ENCODE measurements at places on chromosomes 11 and 22.

GRCh38 chr22:19866665-19867009 lies 12.0 kb upstream of the GNB1L start:
- no peak for DNase-seq

GRCh38 chr11:6411594-6412031 lies 7.3 kb downstream of the APBB1 start:
- no peak for DNase-seq

DNA sequence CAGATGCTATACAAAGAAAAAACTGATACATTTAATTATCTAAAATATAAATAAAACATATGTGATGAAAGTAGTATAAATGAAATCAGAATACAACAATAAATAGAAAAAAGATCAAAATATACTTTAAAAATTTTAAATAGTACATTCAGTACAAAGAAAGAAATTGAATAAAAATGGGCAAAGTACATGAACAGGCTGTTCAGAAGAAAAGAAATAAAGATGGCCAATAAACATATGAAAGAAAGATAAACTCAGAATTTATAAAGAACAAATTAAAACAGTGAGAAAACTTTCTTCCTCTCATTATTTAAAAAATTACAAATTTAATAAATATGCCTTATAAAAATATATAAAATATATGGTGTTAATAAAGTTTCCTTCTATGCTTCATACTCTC lies 50.5 kb upstream of the AMOTL1 start:
- DNase-seq, result no peak

DNA sequence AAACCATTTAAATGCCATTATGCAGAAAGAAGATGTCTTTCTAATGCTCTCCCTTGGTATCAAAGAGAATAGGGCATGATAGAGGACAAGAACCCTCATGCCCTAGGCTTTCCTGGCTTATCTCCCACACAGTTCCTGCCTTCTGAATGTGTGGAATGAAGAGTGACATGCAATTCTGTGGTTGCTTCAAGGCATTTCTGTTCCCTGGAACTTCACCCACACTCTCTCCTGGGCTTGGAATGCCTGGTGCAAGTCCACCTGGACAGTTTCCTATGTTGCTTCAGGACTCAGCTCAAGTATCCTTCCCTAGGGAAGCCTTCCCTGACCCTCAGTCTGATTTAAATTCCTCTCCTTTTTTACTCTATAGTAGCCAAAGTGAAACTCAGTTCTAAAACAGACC lies 53.8 kb upstream of the DRD2 start:
- no peak for DNase-seq

DNA sequence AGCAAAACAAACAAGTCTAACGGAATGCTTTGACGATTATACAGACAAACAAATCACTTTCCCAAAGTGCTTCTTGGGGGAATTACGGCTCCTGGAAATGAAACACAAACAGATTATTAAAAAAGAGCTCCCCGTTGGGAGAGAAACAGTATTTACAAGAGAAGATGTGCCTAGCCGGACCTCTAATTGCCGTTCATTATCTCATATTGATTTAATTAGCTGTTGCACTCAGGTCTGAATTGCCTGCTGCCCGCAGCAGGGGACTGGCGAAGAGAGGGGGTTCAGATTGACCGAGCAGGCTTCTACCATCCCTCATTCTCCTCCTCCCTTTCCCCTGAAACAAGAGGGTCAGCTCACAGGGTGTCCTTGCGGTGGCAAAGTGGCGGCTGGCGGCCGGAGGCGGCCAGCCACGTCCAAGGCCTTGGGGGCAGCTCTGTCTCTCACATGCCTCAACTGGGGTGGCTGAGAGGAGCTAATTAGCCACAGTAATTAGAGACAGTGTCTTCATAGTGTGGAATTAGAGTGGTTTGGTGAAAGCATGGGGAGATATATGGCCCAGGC lies 295.1 kb downstream of the MIAT start:
- DNase-seq, result no peak

- no peak for DNase-seq
Observed at GRCh38 chr11:69369945-69370344, 76.0 kb downstream of the MYEOV start.

GRCh38 chr11:72162891-72163492 lies 27.5 kb downstream of the FOLR3 start:
- DNase-seq, result no peak

DNA sequence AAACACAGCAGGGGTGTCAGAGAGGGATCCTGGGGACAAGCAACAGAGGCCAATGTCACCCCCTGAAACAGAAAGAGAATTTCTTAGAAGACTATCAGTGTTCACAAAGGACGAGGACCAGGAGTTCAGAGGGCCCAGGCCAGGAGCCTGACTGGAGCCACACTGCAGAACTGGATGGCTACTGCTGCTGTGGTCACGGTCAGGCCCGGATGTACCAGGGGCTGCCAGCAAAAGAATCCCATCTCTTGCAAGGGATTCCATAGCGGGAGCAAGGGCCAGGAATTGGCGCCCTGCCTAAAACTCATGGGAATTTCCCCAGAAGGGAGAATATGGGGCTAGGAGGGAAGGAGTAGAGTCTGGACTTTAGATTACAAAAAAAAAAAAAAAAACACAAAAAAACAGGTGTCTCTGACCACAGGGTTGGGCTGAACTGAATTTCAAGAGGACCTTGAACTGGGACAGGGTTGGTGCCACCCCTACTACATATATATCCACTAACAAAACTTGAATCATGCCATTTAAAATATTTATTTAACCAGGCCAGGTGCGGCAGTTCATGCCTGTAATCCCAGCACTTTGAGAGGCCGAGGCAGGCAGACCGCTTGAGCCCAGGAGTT lies 15.7 kb upstream of the KCTD14 start:
- DNase-seq, result no peak

DNA sequence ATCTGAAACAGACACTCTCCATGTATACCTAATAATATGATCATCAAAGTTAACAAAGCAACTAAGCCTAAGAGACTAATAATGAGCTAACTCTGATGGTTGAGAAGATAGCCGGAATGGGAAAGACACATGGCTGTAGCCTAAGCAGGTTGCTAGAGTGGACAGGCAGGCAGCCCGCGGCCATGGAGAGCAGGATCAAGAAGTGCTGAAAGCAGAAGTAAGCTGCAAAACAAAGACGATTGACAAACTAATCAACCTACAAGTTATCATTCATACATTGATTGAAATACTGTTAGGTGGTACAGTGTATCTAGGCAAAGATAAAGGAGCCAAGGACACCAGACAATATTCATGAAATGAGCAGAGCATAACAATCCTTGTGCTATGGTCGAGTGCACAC lies 29.3 kb downstream of the SLN start:
- no peak for DNase-seq

- no peak for DNase-seq
Observed at GRCh38 chr11:87460842-87461637, 423.3 kb downstream of the TMEM135 start.

- DNase-seq, result no peak
Observed at GRCh38 chr11:65390099-65390941, 3.9 kb downstream of the FRMD8 start.

DNA sequence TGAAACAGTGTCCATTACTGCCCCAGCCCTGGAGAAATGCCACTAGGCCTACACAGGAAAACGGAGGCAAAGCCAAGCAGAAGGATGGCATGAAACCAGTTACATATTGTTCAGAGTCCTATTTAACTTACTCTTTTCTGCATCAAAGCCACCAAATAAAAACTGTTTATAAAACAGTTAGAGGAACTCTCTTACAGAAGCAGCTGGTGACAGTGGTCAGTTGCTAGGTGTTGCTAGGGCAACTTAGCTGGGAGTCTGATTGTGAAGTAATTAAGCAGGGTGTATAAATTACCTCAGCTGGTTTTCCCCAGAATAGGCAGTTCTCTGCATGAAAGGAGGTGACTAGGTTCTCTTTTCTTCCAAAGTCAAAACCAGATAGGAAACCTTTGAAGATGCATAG lies 115.6 kb upstream of the ZBED5 start:
- DNase-seq, result no peak

DNA sequence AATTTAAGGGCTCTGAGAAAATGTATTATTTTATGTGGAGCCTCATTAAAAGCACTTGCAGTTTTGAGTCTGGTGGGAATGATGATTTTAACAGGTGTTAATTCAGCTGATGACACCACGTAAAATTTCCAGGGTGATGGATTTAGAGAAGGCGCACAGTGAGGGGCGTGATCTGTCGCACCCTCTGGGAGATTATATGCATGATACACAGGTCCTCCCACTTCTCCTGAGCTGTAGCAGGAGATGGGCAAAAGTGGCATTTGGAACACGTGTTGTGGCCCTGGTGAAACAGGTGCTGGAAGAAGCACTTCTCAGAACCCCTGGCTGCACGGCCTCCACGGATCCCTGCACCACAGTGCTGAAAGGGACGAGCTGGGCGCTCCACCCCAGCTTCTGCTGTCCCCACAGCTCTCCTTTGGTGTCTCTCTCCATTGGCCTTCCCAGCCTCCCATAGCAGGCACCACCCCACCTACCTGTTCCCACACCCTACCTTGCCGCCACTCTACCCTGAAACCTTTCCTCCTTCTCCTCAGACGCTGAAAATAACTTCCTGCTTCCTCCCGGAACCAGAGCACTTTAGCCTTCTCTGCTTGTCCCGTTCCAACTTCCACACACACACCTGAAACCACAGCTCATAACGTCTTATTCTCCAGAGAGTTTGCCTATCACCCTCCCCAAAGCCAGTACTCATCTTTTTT lies 6.9 kb upstream of the SORL1 start:
- DNase-seq, result no peak

DNA sequence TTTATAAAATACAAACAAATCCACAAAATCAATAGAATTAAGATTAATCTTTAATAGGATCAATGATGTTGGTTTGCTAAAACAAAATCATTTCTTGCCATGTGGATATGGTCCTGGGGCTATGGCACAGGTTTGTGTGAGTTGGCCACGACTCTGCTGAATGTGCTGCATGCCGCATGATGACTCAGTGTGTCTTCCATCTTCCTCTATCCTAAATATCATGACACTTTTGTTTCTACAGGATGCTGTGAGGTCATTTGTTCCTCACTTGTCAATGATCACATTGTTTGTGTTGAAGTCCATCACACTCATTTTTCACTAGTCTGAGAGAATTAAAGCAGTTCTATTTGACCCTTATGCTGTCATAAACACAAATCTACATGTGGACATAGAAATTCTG lies 167.2 kb upstream of the ZBED5 start:
- DNase-seq, result no peak

- DNase-seq, result no peak
Observed at GRCh38 chr11:74742070-74742469, 6.6 kb upstream of the RNF169 start.

- peak; percentile 68 for DNase-seq
Observed at GRCh38 chr11:28107750-28108618, at the start of the genes KIF18A and METTL15. KIF18A (minus strand) TSS chr11:28108156; CDS start chr11:28097947, 10,209 bp downstream. METTL15 (plus strand) TSS chr11:28108388; CDS start chr11:28113335, 4,947 bp downstream.

DNA sequence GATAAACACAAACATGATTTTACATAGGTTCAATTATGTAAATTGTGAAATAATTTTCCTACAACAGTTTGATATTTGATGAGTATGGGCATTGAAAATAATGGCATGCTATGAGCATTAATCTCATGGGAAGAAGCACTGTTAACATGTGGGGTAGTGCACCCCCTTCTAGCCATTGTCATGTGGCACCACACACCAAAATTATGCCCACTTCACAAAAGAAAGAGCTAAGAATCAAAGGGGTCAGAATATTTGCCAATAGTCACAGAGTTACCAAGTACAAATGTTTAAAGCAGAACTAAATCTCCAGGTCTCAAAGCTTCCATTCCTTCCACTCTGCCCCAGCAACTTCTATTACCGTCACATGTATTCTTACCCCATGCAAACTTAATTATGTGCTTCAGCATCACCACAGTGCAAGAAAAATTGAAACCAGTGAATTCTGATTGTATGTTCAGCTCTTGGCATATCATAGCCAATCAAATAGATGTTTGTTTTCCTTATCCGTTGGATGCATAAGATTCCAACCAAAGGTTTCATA lies 1273.8 kb downstream of the FAM181B start:
- DNase-seq, result no peak

DNA sequence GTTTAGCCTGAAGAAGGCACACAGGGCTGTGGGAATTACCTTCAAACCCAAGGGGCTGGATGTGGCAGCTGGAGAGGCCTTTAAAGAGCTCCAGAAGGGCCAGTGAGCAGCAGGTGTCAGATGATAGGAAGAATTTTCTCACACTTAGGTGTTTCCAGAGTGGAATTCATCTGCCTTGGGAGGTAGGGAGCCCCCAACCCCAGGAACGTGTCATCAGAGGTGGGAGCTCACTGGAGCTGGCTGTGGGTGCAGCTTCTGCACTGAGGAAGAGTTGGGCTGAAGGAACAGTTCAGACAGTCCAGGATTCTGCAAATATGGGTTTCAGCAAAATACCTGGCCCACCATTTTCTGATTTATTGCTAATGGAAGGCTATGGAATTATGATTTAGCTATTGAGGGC lies 119.5 kb upstream of the LMO1 start:
- DNase-seq, result no peak

Data from SK-N-MC (cell line).